ENCODE measurements at places on chromosomes 12 and 14.
A peak's percentile ranks its signal among the peaks of the same experiment; 100 is the strongest.

DNA sequence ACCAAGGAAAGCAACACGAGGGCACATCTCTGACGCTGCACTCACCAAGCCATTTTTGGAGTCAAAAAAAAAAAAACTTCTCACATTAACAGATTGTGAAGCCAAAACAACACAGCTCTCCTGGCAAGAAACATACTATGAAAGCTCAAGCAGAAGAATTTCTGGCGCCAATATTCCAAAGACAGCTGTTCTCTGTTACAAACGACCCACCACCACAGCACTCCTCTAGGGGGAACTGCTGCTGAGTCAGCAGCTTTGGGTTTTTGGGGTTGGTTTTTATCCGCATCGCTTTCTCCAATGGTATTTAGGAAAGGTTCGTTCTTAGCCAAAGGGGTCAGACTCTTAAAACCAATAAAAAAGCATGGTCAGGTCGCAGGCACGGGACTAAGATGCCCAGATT is 379.4 kb downstream of the RPS29 start:
- DNase-seq = no peak

DNA sequence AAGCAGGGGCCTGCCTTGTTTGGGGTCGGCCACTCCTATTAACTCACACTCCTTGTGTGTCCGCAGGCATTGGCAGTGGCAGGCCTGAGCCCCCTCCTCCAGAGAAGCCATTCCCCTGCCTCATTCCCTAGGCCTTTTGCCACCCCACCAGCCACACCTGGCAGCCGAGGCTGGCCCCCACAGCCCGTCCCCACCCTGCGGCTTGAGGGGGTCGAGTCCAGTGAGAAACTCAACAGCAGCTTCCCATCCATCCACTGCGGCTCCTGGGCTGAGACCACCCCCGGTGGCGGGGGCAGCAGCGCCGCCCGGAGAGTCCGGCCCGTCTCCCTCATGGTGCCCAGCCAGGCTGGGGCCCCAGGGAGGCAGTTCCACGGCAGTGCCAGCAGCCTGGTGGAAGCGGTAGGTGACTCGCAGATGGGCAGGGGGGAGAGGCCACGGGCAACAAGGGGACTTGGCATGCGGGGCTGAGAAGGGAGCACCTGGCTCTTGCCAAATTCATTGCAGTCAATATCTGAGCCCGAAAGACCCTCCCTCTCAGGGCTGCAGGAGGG is 106.3 kb upstream of the FKBP4 start:
- no peak for DNase-seq

DNA sequence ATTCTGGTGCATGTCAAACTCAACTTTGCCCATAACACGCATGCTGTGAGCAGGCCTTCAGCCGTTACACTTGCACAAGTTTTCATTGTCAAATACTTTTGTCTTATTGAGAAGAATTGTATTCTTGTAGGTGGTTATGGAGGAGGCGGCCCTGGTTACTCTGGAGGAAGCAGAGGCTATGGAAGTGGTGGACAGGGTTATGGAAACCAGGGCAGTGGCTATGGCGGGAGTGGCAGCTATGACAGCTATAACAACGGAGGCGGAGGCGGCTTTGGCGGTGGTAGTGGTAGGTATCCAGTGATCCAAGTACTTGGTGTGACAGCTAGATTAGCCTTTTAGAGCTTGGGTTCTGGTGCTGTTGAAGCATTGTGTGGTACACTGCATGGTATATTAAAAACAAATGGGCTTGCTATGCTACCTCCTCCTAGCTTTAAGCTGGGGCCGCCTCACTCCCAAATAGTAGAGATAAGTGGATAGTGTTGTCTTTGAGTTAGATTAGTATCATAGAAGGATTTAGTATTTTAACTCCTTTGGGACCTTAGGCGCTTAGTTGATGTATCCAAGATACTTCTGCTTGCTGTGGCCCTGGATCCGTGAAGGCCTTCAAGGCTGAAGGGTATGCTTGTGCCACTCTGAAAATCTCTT is 2.5 kb downstream of the HNRNPA1 start:
- DNase-seq = no peak

DNA sequence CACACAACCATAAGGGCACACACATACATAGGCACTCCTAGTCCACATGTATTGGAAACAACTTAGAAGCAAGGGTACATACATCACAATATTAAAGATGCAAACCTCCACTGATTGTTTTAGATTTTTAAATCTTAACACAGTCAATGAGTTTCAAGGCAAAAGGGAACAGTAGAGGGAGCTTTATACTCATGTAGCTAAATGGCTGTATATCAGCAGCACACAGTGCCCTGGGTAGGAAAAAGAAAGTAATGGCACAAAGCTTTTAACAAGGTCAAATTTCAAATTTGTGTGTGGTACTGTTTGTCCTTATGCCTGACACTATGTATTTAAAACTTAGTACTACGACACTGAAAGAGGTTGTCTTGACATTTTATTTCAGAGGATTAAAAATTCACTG is 262.0 kb downstream of the MED13L start:
- DNase-seq = peak; percentile 50

- no peak for DNase-seq
Observed at GRCh38 chr12:12086973-12087692, 16.4 kb downstream of the BCL2L14 start.

DNA sequence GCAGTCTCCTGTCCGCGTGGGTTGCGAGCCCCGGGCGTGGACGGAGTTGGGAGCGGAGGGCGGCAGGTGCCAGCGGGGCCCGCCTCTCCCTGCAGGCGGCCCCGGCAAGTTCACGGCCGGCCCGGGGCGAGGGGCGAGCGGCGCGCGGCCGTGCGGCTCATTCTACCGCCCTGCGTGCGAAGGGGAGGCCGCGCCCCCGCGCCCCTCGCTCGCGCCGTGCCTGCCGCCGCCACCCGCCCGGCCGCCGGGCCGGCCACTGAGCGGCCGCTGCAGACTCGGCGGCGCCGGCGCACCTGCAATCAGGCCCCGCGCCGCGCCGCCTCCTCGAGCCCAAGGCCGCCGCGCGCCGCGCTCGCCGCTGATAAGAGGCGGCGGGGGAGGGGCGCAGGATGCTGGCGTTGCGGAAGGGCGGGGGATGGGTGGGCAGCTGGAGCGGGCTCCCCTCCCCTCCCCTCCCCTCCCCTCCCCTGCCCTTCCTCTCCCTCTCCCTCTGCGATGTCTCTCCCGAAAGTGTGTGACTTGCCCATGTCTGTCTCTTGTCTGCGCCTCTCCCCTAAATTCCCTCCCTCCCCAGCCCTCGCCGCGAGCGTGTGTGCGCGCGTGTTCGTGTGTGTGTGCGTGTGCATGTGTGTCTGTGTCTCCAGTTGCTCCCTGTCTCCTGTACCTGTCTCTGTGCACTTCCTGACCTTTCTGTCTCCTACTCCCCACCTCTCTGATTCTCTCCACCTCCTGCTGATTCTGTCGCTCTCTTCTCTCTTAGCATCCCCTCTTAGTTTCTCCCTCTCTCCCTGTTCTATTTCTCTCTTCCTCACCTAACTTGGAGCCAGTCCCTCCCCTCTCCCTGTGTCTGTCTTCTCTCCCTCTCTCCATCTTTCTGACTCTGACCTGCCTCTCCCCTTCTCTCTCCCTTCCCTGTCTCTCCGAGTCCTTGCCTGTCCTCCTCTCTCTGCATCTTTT is 768.1 kb upstream of the TBX3 start:
- DNase-seq = peak; percentile 72

GRCh38 chr12:15278816-15279658 is 43.3 kb upstream of the PTPRO start:
- peak; percentile 67 for DNase-seq

- DNase-seq = no peak
Observed at GRCh38 chr12:106416273-106416672, 58.7 kb downstream of the POLR3B start.

GRCh38 chr12:40566271-40566670 is 126.0 kb upstream of the CNTN1 start:
- DNase-seq = no peak

DNA sequence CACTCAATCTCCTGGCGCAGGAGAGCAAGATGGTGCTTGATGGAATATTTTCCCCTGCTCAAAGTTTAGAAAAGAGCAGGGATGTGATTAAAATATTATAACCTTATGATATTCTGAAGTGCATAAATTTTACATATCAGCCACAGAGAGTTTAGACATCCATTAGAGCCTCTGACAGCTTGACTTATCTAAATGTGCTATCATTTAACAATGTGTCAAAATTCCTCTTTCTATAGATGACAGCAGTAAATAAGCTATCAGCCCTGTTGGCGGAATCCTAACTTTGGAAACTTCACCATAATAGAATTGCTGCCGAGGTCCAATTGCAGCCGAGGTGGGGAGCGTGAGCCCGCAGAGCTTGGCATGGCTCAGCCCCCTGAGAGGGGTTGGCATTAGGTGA is 117.7 kb upstream of the MYL2 start:
- no peak for DNase-seq

- peak; percentile 44 for DNase-seq
Observed at GRCh38 chr14:99807413-99808153, 14.4 kb downstream of the EML1 start.

- peak; percentile 70 for DNase-seq
Observed at GRCh38 chr12:10191865-10192264, 13.0 kb downstream of the TMEM52B start.

DNA sequence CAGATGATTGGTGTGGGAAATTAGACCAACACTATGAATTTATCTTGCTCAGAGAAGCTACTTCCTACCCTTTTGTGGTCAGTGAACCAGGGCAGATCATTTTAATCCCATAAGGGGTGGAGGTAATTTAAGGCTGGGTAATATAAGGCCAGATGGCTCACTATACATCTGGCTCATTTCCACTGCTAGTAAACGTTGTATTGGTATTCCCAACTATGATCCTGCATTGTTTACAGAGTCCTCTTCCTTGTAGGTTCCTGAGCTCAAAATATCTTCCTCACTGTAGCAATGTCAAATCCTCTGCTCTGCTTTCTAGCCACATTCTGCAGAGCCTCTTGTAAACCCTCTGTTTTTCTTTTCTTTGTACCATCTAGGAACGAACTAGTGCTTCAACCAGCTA is 93.0 kb upstream of the MGAT4C start:
- no peak for DNase-seq

DNA sequence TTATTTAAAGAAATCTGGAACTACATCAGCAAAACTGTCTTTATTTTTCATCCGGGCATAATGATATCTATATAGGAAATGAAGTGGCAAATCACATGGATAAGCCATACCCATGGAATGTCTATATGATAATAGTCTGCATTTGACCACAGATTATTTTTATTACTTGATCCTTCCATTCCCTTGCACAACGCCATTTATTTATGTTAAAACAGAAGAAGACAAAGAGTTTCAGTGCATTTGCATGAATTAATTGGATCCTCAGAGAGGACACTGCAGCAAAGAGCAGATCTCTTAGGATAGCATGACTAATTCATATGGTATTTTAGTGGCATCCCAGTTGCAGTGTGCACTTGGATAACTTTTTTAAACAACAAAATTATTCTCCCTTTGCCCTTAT is 345.0 kb downstream of the CCDC91 start:
- DNase-seq = peak; percentile 57

- DNase-seq = no peak
Observed at GRCh38 chr14:87043667-87044200, 949.2 kb downstream of the GALC start.

- DNase-seq = no peak
Observed at GRCh38 chr12:71942703-71943102, 4.1 kb downstream of the TPH2 start.

GRCh38 chr12:117125272-117125613 is 26.0 kb upstream of the TESC start:
- no peak for DNase-seq

DNA sequence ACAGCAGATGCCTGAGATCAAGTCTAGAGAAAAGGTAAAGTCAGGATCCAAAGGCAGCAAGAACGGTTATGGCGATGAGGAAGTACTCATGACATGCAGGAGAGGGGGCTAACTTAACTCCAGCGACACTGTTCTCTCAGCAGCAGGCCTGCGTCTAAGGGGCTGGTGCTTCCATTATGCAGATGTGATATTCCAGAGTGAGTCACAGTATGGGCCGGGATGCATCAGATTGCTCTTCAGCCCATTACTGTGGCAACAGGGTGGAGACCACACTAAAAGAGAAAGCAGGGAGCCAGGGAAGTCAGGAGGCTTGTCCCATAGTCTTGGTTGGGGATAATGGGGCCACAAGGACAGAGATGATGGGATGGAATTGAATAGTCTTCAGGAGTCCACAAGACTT is 151.8 kb upstream of the NTF3 start:
- no peak for DNase-seq

- no peak for DNase-seq
Observed at GRCh38 chr12:62758216-62758615, 176.7 kb downstream of the PPM1H start.

DNA sequence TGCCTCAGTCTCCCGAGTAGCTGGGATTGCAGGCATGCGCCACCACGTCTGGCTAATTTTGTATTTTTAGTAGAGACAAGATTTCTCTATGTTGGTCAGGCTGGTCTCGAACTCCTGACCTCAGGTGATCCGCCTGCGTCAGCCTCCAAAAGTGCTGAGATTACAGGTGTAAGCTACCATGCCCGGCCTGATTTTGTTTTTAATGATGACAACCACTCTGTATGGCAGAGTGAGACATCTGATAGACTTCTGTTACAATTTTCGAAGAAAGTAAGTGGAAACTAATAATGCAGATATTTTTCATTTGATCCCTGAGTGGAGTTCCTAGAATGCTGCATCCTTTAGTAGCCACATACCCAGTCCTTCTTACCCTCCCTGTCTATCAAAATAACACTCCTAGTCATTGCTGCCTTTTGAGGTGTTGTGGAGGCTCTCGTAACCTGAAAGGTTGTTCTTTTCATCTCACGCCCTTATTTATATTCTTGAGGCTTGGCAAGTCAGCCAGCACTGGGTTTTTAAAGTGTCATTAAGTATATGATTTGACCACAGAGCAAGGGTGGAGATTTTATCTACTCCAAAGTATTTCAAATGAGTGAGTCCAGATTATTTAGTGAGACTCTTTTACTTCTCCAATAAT is 5.9 kb upstream of the EID3 start:
- no peak for DNase-seq

DNA sequence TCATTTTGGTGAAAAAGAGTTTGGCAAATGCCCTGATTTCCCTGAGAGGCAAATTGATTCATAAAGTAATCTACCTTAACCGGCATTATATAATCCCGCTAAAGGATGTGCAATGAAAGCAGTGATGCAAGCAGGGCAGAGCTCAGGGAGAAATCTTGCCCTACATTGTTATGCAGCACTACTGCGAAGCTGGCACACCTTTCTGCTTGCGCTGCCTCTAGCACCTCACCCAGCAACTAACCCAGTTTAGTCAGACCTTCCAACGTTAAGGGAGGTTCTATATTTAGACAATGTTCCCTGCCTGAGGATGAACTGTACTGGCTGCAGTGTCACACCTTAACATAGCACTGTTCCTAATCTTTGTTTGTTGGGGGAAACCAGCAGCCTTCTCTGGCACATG is 60.8 kb upstream of the CCDC196 start:
- no peak for DNase-seq

DNA sequence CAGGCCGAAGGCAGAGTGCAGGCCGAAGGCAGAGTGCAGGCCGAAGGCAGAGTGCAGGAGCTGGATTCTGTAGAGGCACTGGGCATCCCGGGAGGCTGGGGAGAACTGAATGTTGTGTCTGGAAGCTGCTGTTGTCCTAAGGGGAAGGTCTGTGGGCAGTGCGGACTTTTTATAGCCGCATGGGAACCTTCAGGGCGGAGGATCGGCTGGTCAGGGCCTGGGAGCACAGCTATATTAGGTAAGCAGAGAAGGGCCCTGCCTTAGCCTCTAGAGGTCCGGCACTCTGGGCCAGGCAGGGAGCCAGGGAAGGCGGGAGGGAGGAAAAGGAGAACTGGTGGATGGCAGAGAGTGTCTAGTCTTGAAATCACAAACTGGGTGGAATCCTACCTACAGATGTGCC is 14.2 kb downstream of the CABP1 start:
- DNase-seq = no peak
